ENCODE measurements at places on chromosomes 16 and 17.

DNA sequence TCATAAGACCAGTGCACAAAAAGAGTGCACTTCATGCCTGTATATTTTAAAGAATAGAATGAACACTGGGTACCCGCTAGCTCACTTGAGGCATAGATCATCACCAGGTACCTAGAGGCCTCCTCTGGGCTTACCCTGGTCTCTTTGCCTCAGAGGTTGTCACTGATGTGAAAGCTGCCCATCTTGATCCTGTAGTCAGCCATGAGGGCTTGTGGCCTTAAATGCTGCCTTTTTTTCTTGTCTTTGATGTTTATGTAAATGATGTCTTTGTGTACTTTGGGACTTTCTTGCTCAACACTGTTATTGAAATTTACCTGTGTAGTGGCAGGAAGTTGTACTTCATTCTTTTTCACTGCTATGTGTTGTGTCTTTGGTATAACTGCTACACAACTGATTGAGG, 26.8 kb upstream of the SLC5A10 start:
- peak; percentile 5 for DNase-seq

- DNase-seq = no peak
Observed at GRCh38 chr17:63976702-63977101, 4.0 kb upstream of the SCN4A start.

- no peak for DNase-seq
Observed at GRCh38 chr17:6471531-6472465, 27.5 kb downstream of the PIMREG start.

- DNase-seq = no peak
Observed at GRCh38 chr17:66345264-66345663, 42.9 kb downstream of the PRKCA start.

- DNase-seq = no peak
Observed at GRCh38 chr17:81437191-81437651, 42.0 kb downstream of the BAHCC1 start.

GRCh38 chr16:85250147-85250463, 137.8 kb upstream of the CIBAR2 start:
- DNase-seq = no peak
